ENCODE measurements at places on chromosomes 2 and 18.
A peak's percentile ranks its signal among the peaks of the same experiment; 100 is the strongest.

- DNase-seq: no peak
Measured at GRCh38 chr2:154343282-154343681, 355.2 kb upstream of the KCNJ3 start.

DNA sequence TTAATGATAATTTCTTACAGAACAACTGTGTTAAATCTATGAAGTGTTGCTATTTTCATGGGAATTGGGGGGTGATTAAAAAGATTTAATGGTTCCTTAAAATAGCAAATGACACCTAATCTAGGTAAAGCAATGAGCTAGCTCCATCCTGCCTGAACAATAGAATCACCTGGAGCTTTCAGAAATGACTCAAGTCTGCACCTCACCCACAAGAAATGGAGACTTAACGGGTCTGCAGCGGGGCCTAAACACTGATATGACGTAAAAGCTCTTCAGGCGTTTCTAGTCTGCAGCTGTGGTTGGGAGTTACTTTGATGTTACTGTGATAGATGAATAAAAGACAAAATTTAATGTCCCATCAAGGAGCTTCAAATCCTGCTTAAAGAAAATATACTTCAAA, 328.2 kb downstream of the RND3 start:
- DNase-seq: no peak

DNA sequence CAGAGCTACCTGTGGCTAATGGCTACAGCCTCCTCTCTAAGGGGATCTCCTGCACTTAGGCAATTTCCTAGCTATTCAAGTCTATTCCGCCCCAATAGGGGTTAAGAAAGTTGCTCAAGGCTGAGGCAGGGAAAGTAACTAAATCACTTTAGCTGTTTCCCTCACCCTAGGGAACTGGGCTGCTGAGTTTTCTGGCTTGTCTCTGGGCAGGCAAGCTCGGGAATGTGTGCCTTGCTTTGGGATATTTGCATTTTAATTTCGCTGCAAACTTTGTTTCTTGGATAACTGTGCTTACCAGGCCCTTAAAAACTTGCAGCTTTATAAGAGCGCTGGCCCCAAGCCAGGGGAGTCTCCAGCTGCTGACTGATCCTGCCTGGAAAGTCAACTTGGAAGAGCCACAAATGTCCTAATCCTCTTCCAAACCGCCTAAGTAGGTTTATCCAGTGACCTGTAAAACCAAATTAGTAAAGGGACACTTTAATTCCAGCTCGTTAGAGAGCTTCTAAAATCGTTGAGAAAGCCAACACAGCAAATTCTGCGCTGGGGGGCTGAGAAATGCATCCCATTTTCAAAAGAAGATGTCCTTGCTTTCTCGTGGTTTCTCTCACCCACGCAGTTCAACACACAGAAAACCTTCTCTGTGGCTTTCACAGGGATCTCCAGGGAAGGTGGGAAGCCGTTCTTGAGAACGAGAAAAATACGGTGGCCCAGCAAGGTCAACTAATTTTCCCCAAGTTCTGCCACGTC, 59.5 kb upstream of the SP3 start:
- DNase-seq: no peak

- DNase-seq: no peak
Measured at GRCh38 chr2:218035463-218036100, 32.8 kb upstream of the TNS1 start.

- no peak for DNase-seq
Measured at GRCh38 chr2:8484502-8485283, 197.2 kb upstream of the ID2 start.

- DNase-seq: no peak
Measured at GRCh38 chr18:35247412-35248249, 6.8 kb downstream of the ZNF397 start.

DNA sequence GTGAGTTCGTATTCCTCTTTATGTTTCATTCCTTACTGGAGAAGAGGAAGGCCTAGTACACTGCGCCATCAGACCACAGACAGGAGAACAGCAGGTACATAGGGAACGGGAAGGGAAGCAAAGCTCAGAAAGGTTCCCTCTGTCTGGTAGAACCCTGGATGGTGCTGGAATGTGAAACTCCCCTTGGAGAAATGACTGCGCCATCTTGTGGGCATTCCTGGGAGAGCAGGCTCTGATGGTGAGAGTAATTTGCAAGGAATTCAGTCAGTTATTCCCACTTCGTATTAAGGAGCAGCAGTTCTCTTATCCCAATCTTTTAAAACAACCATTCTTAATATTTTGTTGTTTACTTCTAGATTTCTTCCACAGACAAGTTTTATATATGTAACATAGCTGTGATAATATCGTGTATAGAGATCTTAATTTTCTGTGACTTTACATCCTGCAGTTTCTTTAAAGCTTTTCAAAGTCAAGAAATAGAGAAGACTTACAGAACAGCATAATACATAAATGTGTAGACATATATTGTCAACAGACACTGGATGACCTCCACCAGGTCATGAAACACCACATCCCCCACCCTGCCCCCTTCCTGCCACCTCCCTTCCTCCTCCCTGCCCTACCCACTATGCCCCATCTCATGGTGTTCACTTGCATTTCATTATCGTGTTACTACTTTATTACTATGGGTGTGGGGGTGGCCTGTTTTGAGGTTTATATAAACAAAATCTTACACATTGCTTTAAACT, 83.9 kb downstream of the ARHGEF4 start:
- DNase-seq: peak; percentile 31

DNA sequence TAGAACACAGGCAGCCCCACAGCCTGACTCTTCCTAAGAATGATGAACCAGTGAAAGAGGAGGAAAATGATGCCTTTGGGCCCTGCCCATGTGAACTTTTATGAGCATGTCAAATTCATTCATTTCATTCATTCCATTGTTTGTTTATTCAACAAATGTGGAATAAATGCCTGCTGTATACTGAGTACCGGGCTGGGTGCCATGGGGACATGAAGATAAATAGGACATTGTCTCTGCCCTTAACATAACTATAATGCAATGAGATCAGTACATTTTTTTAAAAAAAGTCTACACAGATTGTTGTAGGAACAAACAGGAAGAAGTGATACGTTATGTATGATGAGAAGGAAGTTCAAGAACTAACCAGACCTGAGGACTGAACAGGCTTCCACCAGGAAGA, 14.7 kb downstream of the MREG start:
- DNase-seq: no peak

GRCh38 chr2:212005085-212005671, 533.4 kb downstream of the ERBB4 start:
- DNase-seq: no peak
